ENCODE measurements at places on chromosomes 7 and 10.

GRCh38 chr10:65570143-65571010, 1355.5 kb upstream of the LRRTM3 start:
- peak; percentile 20 for DNase-seq

- DNase-seq = no peak
These were observed 308.3 kb upstream of the KAT6B start for GRCh38 chr10:74518061-74518460.

DNA sequence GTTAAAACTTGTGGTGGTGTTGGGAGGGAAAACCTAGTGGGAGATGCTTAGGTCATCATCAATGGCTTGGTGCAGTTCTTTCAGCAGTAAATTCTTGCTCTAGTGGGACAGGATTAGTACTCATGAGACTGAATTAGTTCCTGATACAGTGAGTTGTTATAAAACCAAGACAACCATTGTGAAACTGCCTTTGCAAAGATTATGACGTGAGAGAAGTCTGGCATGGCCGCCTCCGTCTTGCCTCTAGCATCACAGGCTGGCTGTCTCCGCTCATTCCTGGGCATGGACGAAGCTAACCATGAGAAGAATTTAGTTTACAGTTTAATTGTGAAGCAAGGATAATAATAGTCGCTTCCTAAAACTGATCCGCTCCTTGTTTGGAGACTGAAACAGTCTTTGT, 186.4 kb downstream of the KIF20B start:
- no peak for DNase-seq

GRCh38 chr10:117889664-117890063, 157.1 kb downstream of the RAB11FIP2 start:
- no peak for DNase-seq

DNA sequence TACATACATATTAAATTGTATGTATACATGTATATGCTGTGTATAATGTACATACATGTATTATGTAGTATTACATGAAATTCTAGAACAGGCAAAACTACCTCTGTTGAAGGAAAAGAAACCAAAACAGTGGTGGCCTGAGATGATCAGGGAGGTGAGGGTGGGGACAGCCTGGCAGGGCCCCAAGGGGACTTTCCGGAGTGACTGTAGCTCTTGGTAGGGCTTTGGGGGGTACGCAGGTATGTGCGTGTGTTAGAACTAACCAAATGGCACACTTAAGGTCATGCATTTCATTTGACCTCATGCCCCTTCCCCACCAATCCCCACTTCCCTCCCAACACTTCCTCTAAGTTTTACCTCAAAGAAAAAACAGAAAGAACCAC, 31.3 kb downstream of the CTBP2 start:
- no peak for DNase-seq
